Amygdala (tissue), 56 donors: ENCODE measurements at places on chromosomes 1 and 21.

GRCh38 chr21:30227633-30228404 lies 11.9 kb upstream of the CLDN8 start:
- DNase-seq: no peak

- peak; percentile 21 for DNase-seq
These were observed 9.9 kb upstream of the LRRC39 start for GRCh38 chr1:100187912-100188311.

DNA sequence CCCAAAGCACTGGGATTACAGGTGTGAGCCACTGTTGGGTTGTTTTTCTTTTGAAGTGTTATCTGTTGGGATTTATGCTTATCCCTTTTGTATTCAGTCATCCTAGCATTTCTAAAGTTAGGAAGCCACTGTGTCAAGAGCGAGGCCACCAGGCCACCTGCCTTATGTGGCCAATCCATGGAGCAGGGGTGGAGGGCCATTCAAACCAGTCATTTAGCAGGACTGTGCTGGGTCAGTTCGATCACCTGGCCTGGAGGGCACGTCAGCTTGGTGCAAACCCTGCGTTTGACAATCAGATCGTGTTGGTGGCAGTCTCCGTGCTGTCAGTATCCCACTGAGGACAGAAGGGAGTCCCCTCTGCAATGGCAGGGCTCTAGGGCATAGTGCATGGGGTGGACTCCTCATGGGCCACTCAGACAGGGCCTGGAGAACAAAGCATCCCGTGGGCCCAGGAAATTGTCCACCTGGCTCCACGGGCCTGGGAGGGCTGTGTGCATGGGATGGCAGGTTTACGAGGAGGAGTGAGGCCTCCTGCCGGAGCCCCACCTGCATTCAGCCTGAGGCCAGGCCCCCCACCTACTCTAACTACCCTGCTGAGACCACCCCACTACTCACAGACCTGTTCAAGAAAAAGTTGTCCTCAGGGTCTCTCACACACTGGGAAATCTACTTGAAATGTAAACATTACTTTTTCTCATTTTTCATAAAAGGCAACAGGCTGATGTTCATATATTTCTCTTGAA lies 242.3 kb downstream of the SDCCAG8 start:
- no peak for DNase-seq

- DNase-seq: no peak
These were observed 83.6 kb downstream of the RUNX1 start for GRCh38 chr21:34965200-34966174.

DNA sequence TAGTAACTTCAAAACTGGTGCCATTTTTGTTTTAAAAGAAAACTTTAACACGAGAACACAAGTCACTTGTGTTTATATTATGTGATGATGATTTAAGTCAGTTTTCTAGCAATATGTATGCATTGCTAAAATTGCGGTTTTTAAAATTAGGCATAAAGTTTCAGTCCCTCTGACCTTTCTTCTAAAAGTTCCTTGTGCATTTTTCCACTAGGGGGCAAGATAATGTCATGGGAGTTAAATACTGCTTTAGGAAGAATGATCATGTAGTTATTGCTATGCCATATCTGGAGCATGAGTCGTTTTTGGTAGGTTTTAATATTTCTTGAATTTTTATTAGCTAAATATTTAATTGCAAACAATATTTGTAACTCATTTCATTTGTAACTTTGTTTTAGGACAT lies 10.7 kb downstream of the CDC7 start:
- no peak for DNase-seq

DNA sequence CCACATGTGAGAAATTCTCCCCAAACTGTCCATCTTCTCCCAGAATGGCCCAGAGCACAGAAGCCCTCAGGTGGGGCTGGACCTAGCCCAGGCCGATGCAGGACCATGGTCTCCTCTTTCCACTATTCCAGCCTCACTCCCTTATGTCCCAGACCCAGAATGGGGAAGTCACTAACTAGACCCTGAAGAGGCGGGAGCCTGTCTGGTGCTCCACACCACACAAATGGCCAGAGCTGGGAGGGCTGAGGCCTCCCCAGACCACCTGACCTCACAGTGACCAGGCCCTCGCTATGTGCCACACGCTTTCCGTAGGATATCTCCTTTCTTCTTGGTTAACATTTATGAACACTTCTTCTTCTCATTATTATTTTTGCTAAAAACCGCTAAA lies 54.9 kb upstream of the EDN2 start:
- DNase-seq: no peak

GRCh38 chr21:43333298-43334062 lies 93.5 kb downstream of the SIK1 start:
- DNase-seq: no peak

GRCh38 chr1:218367118-218367517 lies 22.0 kb downstream of the TGFB2 start:
- DNase-seq: no peak

GRCh38 chr1:211036381-211037060 lies 97.4 kb downstream of the KCNH1 start:
- DNase-seq: no peak

DNA sequence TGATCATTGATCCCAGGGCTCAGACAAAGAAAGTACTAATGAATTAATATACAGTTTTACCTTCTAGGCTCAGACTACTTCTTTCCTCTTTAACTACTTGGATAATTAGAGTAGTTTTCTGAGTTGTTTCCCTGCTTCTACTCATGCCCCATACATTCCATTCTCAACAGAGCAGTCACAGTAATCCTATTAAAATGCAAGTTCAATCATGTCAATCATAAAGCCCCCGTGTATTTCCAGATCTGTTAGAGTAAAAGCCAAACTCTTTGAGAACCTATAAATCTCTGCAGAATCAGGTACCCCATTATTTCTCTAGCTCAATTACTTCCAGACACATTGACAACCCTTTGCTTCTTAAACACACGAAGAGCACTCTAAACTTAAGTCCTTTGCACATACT lies 242.1 kb upstream of the PRMT6 start:
- no peak for DNase-seq

- no peak for DNase-seq
These were observed 892.4 kb upstream of the B3GALT2 start for GRCh38 chr1:194078765-194079164.

- DNase-seq: no peak
These were observed 365.9 kb downstream of the COL11A1 start for GRCh38 chr1:102742426-102742825.

- DNase-seq: no peak
These were observed 572 bp downstream of the CYB5RL start for GRCh38 chr1:54199151-54199764.

- DNase-seq: no peak
These were observed 85.6 kb upstream of the TTC39A start for GRCh38 chr1:51415963-51416362.

DNA sequence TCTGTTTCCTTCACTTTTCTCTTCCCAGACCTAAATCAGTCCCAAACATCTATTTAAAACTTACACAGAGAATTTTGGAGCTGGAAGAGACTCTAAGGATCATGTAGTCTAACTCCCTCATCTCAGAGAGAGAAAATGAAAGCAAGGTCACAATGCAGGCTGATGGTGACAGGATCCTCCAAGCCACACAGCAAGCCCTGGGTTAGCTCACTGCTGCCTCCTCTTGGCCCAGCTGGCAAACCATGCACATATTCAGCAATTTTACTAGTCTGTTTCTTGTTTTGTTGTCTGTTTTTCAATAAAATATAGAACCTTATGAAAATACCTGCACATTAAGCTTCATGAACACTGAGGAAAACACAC lies 27.7 kb upstream of the LY9 start:
- no peak for DNase-seq

DNA sequence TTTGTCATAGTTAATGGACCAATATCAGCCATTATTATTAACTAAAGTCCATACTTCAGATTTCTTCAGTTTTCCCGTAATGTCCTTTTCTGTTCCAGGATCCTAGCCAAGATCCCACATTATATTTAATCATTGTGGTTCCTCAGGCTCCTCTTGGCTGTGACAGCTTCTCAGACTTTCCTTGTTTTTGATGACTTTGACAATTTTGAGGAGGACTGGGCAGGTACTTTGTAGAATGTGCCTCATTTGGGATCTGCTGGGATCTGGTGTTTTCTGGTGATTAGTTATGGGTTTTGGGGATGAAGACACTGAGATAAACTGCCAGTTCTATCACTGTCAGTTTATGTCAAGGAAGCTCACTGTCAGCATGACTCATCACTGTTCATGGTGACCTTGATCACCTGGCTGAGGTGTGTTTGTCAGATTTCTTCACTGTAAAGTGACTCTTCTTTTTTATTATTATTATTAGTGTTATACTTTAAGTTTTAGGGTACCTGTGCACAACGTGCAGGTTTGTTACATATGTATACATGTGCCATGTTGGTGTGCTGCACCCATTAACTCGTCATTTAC lies 66.3 kb downstream of the PCBP3 start:
- no peak for DNase-seq

- DNase-seq: no peak
These were observed 26.6 kb upstream of the HMGN1 start for GRCh38 chr21:39375446-39375845.

GRCh38 chr1:119160409-119160808 lies 20.0 kb upstream of the WARS2 start:
- DNase-seq: no peak

DNA sequence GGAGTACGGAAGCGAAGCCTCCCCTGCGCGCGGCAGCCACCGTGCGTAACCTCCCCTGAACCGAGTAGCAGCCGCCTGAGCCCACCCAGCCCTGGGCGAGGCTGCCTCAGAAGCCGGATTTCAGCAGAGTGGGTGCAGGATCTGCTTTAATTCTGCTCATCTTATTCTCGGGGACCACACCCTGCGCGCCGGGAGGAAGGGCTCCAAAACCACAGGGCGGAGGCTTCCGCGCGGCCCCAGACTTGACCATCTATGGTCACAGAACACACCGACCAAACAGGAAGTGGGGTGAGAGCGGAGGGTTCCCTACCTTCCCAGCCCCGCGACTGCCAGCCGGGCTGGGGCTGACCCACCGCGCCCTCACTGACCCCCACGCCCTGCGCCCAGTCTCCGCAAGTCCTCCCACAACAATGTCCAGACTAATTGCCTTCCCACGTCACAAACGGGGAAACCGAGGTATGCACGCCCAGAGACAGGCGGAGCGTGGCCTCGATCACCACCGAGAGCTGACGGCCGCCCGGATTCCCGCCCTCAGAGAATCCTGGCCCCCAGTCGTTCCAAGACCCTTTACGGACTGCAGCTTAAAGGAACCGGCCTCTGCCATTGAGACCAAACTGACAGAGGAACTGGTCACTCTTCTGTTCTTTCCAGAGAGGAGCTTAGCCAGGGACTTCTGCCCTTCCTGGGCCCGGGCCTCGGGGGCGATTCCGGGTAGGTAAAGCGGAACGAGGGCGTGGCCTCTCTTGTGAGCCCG lies 595 bp upstream of the CAP1 start:
- peak; percentile 39 for DNase-seq
